Aorta (tissue), 5 donors: ENCODE measurements at places on chromosomes 12 and 14. TPM values are rescaled to one million over a fixed set of nuclear protein-coding genes. Genes with fewer than 3 reads are reported as not detected.

DNA sequence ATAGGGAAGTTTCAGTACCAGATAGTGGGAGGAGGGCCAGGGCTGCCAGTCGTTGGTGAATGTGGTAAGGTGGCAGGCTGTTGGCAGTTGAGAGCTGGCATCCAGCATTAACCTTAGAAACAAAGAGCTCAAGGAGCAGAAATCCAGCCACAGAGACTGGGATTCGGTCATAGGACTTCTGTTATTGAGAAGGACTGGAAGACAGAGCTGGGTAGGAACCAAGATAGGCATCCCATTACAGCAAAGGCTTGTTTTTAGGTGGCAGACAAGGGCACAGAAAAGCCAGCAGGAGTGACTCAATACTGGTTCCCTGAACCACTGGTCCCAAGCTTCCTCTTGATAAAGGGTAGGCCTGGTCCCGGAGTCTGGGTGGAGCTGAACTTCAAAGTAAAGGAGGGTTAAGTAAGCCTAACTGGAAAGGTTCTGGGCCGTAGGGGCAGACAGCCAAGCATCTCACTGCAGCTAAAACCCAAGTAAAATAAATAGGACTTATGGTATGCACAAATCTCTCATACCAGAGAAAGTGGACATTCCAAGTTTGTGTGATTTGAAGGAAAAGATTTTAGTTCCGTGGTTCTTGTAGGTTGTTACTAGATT, 147.9 kb downstream of the ETV6 start:
- no peak for DNase-seq
- H3K27me3 ChIP-seq = no peaks in the 10 kb centered on the region
- H3K4me3 ChIP-seq = no peak overlapping the region
- peaks cover 8% of the 10 kb centered on the region for H3K4me1 ChIP-seq

GRCh38 chr14:54133896-54134295, 177.3 kb upstream of the BMP4 start:
- no peak for DNase-seq
- H3K4me1 ChIP-seq = peaks cover 10% of the 10 kb centered on the region

COQ10A gene
- 11.1 TPM for total RNA-seq

DNA sequence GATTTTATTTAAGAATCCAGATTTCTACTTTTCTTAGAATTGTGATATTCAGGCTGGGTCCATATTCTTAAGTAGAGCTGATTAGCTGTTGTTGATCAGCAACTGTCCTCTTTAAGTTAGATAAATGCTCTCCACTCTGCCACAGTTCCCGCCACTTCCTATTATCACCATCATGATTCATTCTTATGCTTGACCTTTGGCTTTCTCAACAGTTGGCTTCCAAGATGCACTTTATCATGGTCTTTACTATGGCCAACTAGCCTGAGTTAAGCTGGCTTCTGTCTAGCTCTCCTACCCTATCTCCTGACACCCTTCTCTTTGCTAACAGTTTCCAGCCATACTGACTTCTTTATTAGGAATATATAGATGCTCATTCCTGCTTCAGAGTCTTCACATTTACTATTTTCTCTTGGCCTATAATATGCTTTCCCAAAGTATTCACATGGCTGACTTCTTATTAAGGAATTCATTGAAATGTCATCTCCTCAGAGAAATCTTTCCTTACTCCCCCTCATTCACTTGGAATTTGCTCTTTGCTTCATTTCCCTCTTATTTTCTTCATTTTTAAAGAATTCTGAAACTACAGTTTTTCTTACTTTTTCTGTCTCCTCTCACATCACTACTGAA, 149.0 kb upstream of the IGF1 start:
- H3K4me1 ChIP-seq = no peaks in the 10 kb centered on the region
- H3K4me3 ChIP-seq = no peak overlapping the region
- no peak for DNase-seq
- no peak overlapping the region for H3K27ac ChIP-seq

DNA sequence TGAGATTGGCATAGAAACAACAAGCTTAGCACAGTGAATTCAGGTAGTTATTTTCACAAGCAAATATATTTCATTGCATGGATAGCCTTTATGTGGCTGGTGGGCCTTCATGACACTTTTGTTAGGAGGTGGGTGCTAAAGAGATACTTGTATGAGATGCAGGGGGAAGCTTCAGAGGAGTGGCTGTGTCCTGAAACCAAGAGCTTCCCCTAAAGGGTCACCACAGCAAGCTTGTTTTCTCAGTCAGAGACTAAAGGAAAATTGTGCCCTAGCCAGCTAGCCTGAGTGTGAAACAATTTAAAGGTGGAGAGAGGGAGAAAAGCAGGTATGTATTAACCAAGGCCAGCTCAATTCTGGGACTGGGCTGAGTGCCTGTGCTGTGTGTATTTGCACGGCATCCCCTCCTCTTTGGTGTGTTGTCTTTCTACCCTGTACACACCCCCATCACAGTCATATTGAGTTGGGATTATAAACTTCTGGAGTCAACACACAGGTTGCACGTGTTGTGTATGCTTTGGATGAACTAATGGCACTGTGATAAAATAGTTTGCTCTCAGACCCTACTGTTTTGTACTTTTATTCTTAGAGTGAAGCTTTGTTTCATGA, 79.2 kb downstream of the RASSF8 start:
- H3K27me3 ChIP-seq = no peaks in the 10 kb centered on the region
- no peak overlapping the region for H3K4me3 ChIP-seq
- H3K36me3 ChIP-seq = no peaks in the 10 kb centered on the region
- no peak overlapping the region for H3K27ac ChIP-seq
- DNase-seq = no peak
- H3K4me1 ChIP-seq = peaks cover 3% of the 10 kb centered on the region

CMA1 gene
- total RNA-seq = 0.52 TPM

DNA sequence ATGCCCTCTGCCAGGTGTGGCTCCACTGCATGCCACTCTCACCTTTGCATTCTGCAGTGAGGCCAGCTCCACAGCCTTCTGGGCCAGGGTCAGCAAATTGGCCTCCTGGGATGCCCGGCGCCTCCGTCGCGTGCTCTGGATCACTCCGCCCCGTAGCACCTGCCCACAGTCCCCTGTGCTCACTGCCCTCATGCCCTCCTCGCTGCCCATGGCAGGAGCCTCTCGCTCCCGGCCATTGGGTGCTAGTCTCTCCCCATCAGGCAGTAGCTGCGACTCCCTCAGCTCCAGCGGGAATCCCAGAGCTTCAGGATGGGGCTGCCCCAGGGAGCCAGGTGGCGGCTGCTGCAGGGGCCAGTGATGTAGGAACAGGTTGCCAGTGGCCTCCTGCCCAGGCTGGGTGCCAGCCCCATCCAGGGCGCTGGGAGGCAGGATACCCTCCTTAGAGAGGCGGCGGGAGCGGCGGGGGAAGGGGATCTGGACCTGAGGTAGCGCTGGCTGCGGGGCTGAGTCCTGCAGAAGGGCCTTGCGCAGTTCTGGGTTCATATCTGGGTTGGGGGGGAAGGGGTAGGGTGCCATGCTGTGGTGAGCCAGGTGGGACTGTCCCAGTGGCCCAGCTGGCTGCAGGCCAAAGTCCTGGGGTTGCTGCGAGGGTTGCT, 24.5 kb upstream of the PNMA1 start:
- no peak overlapping the region for H3K4me3 ChIP-seq
- DNase-seq = no peak
- H3K27me3 ChIP-seq = no peaks in the 10 kb centered on the region
- no peak overlapping the region for H3K27ac ChIP-seq
- no peaks in the 10 kb centered on the region for H3K36me3 ChIP-seq

INHBE gene
- not detected for total RNA-seq

- no peaks in the 10 kb centered on the region for H3K36me3 ChIP-seq
- no peak overlapping the region for H3K27ac ChIP-seq
- DNase-seq = no peak
- H3K27me3 ChIP-seq = no peaks in the 10 kb centered on the region
- H3K4me1 ChIP-seq = peaks cover 5% of the 10 kb centered on the region
- no peak overlapping the region for H3K4me3 ChIP-seq
Measured at GRCh38 chr14:56127156-56127555, 8.9 kb downstream of the PELI2 start.
